Stimulated activated CD8-positive, alpha-beta memory T cell treated with anti-CD3 and anti-CD28 coated beads, Interleukin-7, amount 100 ng/mL, for 48 hours (primary cell): ENCODE measurements at places on chromosomes 3 and 15.

GRCh38 chr15:35854316-35854715 is 308.4 kb upstream of the DPH6 start:
- DNase-seq: no peak

GRCh38 chr3:142844339-142844977 is 44.4 kb downstream of the PCOLCE2 start:
- no peak for DNase-seq

DNA sequence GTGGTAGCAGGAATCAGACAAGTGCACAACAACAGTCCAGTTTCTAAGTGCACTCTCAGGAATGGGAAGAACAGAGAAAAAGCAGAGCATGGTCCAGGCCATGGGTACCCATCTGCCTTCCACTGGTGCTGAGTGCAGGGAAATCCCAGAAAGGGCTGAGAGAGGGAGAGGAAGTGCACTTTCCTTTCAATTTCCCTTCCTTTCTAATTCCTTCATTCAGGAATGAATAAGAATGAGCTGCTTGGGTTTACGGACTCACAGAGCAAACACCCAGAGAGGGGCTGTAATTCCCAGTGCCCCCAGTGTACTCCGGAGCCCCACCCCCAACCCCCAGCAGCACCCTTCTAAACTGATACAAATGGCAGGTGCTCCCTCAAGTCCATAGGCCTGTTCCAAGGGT is 300.6 kb downstream of the FOXP1 start:
- DNase-seq: no peak

DNA sequence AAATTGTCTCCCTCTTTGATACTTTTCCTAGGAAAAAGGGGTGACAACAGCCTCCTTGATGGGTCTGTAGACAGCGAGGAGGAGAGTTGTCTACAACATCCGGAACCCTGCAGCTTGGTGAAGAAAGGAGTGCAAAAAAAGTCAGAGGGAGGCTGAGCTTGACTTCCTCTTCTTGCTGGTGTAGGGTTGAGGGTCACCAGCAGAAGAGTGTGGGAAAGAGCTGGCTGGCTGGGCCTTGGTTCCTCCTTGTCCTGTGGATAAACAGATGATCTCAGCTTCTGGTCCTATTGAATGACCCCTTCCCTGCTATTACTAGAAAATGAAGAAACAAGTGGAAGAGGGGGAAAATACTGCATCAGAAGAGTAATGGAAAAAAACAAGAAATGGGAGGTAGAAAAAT is 20.4 kb downstream of the SLC7A14 start:
- DNase-seq: no peak

- DNase-seq: no peak
Measured at GRCh38 chr15:71538181-71538580, 272.2 kb upstream of the NR2E3 start.

GRCh38 chr15:69908590-69909420 is 188.9 kb downstream of the TLE3 start:
- no peak for DNase-seq

- DNase-seq: no peak
Measured at GRCh38 chr3:59246719-59247401, 197.0 kb upstream of the CFAP20DC start.

GRCh38 chr3:53815651-53816050 is 30.6 kb downstream of the CHDH start:
- DNase-seq: no peak

DNA sequence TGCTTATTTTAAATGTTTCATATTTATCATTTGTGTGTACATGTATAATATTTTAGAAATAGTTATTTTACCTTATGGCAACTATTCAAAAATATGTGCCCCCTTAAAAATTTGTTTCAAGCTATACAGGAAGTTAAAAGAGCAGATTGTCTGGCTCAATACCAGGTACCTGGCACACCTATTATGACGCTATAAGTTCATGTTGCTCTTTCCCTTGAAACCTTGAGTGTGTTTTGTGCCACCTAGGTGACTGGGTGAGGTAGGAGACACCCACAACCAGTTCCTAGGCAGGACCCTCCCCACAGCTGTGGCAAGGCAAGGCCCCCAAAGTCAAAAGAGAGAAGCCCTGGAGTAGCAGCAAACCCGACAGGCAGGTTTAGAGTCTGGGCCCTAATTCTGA is 20.6 kb upstream of the NEO1 start:
- no peak for DNase-seq
